ENCODE measurements at places on chromosomes 12 and 14.

DNA sequence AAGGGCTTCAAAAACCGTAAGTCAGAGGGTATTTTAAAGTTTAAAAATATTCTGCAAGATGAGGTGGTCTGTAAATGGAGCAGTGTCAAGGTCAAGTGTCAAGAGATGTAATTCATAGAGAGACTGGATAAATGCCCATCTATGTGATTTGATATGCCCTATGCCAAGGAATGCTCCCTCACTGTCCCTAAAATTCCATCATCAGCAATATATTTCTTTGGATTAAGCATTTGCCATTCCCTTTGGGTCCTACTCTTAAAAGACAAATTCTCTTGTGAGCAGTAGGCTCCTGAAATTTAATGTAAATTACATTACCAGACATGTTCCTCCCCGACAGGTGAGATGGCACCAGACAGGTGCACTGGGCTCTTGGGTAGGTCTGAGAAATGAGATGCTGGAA lies 16.0 kb upstream of the FOS start:
- no peak for DNase-seq

GRCh38 chr14:61588419-61588901 lies 106.9 kb upstream of the HIF1A start:
- DNase-seq, result no peak

DNA sequence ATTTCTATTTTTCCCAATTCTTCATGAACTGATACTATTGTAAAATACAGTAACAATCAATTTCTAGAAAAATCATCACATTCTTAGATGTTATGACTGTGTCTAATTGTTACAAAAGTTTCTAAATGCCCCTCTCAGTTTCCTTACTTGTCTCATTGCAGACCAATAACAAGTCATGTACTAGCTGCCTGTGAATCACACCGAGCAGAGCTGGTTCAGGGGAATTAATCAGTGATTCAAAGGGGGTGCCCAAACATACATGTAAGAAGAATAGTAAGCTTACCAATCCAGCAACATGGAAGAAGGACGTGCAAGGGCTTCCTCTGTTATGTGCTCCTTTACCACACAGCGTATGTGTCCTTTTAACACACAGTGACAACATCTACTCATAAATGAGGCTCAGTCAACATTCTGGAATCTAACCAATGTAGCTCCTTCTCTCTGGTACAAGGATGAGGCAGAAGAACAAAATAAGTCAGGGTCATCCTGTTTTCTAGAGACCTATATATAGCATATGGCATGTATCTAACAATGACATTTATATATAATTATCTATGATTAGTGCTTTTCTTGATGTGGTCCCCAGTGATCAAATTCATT lies 126.4 kb downstream of the SCN8A start:
- no peak for DNase-seq

DNA sequence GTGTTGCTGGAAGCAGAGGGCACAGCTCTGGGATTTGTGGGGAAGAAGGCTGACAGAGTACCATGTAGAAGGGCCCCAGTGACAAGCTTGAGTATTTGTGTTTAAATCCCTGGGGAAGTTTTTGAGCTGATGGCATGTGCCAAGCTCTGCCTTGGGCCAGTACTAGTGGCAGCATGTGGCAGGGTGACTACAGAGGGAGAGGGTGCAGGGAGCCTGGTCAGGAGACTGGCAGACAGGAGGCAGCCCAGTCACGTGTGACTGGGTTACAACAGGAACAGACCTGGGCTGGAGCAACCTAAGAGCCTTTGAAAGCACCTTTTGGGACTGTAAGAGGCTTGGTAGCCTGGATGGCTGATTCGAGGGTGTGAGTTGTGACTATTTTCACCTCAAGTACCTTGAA lies 112.1 kb downstream of the TSPAN9 start:
- no peak for DNase-seq

DNA sequence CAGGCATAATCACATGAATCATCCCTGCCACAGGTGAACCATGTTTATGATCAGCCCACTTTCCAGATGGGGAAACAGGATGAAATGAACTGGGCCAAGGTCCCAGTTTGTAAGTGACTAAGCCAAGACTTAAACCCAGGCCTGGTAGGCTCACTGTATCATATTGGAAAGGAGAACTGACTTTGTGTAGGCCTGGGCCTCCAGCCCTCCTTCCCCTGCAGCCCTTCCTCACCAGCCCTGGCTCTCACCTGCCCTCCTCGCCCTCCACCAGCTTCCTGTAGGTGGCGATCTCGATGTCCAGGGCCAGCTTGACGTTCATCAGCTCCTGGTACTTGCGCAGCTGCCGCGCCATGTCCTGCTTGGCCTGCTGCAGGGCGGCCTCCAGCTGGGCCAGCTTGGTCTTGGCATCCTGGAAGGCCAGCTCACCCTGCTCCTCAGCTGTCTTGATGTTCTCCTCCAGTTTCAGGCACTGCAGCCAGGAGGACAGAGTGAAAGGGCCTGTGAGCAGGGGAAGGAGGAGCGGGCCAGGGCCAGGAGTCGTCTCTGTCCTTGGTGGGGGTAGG lies 19.8 kb downstream of the KRT80 start:
- no peak for DNase-seq

- DNase-seq, result no peak
Observed at GRCh38 chr14:102822311-102822863, 45.1 kb downstream of the TRAF3 start.

DNA sequence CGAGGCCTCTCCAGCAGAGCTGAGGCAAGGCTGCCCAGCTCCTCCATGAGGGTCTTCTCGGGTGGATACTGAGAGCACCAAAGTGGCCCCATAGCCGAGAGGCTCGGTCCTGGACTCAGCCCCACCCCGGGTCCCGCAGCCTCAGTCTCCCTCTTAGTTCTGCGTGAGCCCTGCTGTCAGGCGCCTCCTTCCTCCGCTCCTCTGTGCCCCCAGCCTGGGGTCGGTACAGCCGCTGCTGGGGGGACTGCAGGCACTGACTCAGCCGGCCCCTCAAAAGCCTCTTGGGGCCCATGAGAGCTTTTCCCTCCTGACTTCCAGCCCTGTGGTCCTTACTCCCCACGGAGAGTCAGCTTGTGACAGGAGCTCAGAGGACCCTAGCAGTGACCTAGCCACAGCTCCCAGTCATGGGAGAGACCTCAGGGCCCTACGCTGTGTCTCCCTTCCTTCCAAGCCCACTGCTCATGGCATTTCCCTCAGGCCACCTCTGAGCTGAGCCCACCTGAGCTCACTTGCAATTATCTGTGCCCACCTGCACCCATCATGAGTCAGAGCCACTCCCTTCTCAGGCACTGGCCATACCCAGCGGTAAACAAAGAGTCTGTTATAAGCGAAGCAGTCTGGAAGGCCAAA lies 295.0 kb upstream of the RTL1 start:
- DNase-seq, result no peak

DNA sequence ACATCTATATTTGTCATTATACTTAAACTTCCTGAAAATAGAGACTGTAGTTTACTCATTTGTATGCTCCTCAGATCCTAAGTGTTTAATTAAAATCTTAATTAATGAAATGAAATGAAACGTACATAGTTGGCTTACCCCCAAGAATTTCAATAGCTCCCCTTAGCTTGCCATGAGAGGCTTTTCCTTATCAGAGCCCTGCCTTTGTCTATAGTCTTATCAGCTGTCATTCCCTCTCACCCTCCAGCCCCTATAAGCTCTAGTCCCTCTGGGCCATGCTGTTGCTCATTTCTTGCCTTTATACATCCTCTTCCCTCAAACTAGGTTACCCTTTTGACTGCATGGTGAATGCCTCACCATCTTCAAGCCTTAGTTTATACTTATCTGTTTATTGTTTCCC lies 1.1 kb upstream of the RTRAF start:
- DNase-seq, result no peak

DNA sequence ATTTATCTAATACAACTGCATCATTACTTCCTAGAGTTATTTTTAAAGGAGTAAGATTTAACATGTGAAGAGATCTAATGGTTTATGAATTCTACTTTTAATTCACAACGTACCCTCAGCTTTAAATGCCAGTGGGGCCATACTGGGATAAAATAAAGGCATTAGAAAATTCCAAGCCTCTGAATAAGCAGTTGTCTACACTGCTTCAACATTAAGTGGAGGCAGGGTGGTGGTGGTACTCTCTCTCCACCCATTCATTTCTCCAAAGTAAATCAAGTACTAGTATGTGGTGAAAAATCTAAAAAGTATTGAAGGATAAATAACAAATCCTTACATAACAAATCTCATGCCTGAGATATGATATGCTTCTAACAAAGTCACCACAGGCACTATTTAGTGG lies 52.4 kb downstream of the FERMT2 start:
- no peak for DNase-seq

- DNase-seq, result no peak
Observed at GRCh38 chr14:57189070-57189469, 79.6 kb downstream of the EXOC5 start.

DNA sequence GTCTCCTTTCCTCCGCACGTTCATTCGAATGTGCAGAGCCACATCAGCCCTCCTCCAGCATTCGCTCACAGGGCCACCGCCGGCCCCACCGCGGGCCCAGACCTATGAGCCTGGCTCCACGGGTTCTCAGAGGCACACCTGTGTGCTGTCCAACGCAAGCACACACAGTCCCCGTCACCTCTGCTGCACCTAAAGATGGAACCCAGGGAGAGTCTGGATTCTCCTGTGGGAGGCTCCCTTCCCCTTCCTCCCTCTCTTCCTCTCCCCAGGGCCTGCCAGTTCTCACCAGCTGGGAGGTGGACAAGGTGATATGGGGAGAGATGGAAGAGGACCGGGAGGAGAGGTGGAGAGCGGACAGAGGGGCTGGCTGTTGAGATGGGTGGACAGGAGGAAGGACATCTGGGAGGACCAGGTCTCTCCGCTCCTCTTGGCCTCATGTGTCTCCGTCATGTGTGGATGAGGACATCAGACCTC lies 4.9 kb upstream of the AQP6 start:
- no peak for DNase-seq

GRCh38 chr12:26102953-26103352 lies 21.9 kb downstream of the BHLHE41 start:
- DNase-seq, result no peak

DNA sequence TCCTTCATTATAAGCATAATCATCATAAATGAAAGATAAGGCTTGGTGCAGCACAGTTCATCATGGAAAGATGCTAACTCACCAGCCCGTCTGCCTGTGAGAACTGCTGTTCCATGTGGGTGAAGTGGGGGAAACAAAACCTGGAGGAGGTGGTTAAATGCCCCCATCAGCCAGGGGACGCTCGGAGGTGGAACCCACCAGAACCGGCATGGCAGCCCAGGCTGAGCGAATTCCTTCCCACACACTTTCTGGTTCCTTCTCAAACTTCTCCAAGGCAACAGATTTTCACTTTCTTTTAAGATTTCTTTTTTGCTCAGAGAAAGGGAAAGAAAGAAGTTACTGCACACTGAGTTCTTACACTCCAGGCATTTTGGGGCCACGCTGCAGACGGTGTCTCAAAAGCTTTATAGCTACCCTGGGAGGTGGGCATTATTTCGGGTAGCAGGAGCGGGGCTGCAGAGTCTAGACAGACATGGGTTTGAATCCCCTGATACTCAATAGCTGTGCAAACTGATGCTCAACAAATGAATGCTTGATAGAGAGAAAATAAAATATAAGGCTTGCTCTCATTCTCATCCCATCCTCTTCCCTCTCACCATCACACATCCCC lies 190.7 kb downstream of the BCL11B start:
- no peak for DNase-seq

DNA sequence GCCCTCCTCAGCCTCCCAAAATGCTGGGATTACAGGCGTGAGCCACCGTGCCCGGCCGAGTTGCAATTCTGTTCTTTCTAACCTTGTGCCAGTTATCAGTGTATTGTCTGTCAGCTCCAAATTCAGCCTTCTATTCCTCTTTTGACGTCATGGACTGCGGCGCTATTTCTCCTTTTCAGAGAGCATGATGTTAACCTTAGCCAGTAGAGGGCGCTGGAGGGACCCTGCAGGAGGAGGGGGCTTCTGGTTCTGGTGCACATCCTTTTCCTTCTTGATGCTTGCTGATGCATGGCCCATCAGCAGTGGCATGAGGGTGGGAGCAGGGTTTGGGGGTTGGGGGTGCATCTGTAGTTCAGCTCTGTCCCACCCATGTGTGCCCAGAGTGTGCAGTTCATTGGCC lies 179.3 kb upstream of the RMST start:
- no peak for DNase-seq

GRCh38 chr14:102238131-102238530 lies 66.8 kb downstream of the MOK start:
- DNase-seq, result no peak

- DNase-seq, result no peak
Observed at GRCh38 chr14:78700236-78700635, 530.1 kb downstream of the NRXN3 start.

DNA sequence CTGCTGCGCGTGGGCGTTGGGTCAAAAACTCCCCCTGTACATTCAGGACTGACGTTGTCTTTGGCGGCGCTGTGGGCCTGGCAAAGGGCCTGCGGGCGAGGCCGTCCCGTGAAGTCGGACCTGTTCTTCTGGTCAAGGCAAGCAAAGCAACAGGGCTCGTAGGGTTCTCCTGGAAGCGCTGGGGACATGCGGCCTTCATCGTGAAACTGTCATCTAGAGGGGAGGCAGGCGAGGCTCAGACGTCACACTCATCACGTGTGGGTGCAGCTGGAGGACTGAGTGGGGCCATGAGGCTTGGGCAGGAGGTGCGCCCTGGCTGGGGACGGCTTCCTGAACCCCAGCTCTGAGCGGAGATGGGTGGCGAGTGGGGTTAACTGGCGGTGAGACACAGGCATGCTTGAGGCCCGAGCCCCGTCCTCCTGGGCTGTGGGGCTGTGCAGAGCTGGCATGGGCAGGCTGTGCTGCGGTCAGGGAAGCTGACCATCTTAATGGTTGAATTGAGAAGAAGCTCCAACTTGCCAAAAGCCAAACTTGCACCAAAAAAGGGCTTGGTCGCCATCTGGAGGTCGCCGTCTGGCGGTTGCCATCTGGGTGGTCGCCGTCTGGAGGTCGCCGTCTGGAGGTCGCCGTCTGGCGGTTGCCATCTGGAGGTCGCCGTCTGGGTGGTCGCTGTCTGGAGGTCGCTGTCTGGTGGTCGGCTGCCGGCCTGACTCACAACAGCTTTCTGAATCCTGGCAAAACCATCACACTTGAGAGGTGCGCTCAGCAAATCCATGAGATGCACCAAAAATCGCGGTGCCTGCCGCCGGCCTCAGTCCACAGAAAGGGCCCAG lies 66.2 kb downstream of the NOC4L start:
- DNase-seq, result no peak

DNA sequence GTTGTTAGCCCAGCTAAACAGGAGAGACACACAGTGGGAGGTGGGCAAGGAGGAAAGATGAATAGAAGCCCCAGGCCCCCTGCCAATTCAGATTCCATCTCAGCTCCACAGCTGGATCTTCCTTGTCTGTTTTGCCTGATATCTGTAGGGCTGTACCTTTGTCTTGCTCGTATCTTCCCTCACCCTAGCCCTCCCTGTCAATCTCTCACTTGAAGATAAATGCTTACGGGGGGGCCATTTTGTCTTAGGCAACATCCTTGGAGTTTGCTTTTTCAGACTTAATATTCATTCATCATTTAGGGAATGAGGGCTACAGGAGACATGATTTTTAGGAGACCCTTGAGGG lies 2.4 kb downstream of the KIF5A start:
- no peak for DNase-seq
